ENCODE measurements at places on chromosomes 1 and 21.

- no peak for DNase-seq
Measured at GRCh38 chr1:220207411-220207810, 64.8 kb downstream of the RAB3GAP2 start.

DNA sequence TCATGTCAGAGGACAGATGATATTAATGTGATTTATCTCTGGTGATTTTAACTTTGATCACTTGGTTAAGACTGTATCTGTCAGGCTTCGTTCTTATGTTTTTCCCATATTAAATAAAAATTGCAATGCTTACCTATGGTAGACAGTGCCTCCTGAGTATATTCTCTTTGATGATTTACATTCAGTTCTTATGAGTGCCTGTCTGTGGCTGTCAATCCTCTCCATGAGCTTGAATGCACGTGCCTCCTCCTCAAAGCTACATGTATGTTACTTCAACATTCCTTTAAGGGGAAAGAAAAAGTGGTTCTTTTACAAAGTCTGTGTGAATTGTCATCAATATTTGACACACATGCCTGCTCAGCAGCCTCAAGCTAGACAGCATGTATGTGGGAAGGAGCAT lies 44.2 kb upstream of the RGS2 start:
- DNase-seq = no peak

DNA sequence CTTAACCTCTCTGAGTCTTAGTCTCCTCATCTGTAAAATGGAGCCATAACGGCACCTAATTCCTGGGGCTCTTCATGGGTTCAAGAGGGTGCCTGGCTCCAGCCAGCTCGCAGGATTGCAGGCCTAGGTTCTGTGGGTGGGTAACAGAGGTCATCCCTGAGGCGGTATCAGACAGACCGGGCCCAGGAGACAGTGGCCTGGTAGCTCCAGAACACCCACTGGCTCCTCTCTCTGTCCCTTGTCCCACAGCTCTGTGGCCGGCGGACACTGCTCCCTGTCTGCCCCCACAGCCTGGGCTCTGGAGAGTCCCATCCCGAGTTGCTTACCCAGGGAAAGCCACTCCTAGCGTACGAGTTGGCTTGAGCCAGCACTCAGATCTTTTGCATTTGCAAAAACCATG lies 150.3 kb downstream of the PEX14 start:
- no peak for DNase-seq

- DNase-seq = no peak
Measured at GRCh38 chr1:167294528-167294927, 73.8 kb downstream of the POU2F1 start.

DNA sequence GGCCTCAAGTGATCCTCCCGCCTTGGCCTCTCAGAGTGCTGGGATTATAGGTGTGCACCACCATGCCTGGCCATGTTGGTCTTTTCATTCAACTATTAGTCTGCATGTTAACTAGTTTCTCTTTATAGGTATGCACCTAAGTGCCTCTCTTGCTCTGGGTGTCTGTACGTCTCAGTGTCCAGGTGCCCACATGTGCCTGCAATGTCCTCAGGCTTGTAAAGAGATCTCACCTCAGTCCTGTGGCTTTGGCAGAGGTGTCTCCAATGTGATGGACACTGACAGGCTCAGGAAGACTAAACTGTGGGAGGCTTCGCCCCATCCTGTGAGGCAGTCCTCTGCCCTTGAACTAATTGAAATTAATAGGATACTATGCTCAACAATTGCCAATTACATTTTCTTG lies 526.3 kb downstream of the PTPRU start:
- no peak for DNase-seq

DNA sequence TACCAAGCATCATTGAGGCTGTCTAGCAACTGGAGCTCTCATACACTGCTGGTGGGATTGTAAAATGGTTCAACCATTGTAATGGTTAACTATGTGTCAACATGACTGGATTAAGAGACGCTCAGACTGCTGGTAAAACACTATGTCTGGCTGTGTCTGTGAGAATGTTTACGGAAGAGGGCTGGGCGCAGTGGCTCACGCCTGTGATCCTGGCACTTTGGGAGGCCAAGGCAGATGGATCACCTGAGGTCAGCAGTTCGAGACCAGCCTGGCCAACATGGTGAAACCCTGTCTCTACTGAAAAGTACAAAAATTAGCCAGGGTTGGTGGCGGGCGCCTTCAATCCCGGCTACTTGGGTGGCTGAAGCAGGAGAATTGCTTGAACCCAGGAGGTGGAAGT lies 4.8 kb upstream of the FCRLA start:
- no peak for DNase-seq

GRCh38 chr1:3275471-3276340 lies 178.8 kb upstream of the ARHGEF16 start:
- no peak for DNase-seq

DNA sequence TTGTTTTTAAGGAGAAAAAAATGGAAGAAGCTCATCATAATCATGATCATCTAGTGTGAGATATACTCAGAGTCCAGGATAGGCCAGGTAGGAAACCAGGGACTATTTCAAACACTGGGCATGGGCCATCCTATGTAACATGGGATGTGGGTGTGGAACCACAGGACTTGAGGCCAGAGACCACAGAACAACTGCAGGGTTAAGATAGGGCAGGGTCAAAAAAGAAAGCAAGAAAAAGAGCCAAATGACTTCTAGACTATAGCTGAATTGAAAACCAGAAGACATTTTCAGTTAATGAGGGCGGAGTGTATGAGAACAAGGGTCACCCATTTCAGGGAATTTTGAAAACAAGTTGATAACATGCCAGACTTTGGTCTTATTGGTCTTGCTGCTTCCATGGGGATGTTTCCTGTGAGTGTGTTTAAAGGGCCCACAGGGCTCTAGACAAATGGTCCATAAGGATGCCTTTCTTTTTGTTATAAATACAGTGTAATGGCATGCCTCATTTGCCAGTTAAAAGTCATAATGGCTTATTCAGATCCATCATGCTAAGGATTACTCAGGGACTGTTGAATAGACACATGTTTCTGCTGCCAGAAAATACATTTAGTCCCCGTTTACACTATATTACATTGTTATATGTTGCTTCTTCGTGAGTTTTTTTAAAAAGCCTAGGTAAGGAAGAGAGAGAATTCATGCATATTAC lies 182.0 kb upstream of the C21orf91 start:
- DNase-seq = no peak

- no peak for DNase-seq
Measured at GRCh38 chr1:225674381-225674780, 21.5 kb upstream of the ENAH start.

DNA sequence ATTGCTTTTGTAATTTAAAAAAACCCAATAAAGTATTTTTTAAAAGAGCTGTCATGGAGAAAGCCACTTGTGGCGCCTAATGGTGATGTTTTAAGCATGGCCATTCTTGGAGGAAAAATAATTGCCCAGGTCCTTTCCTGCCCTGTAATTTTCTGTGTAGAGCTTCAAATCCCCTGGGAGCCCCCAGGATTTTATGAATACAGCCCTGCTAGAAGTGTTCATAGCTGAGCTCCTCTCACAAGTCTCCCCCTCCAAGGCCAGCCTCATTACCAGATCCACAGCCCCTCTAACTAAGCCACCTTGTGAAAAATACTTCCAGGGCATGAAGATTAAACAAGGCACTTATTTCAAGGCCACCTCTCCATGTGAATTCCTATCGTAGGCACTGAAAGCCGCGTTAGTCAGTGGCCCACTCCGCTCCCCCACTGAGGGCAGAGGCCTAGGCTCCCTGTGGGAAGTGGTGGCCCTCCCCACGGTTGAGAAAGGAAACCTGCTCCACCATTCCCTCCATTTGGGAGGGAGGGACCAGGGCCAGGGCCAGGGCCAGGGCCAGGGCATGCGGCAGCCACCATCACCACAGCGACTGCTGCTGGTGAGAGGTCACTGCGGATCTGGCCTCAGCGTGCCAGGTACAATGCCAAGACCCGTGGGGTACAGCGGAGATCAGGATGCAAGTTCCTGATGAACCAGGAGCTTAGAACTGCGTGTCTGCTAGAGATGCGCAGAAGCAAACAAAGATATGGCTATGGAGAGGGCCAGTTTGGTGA lies 83.1 kb downstream of the KCNN3 start:
- DNase-seq = no peak

DNA sequence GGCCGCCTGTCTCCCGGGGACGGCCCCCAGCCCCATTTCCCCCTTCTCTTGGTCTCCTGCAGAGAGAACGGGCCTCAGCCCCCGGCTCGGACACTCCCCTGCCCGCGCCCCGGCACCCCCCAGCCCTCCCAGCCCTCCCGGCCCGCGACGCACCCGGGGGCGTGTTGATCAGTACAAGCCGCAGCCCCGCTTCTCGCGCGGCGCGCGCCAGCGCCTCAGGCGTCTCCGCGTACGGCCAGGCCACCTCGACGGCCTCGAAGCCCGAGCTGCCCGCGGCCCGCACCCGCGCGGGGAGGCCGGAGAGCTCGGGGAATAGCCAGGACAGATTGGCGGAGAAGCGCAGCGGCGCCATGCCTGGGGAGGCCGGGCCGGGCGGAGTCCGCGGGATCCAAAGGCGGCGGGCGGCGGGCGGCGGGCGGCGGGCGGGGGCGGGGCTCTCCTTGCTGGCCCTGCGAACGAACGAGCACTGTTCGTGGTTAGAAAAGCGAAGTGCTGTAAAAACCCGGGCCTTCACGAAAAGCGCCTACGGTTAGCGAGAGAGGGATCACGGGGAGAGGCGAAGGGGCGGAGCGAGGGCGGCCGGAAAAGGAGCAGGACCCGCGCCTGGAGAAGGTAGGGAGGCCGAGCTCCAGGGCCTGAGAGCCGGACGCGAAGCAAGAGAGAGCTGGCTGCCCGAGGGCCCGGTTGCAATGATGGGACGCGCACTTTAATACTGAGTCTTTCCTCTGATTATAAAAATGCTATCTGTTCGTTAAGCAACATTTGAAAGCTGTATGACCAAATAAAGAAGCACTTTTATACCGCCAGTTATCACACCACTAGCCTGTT lies at the start of gene HYI:
HYI (minus strand) TSS at position 490 of the 828 bp plus-strand sequence; CDS start at position 352, 138 bp downstream.
- peak; percentile 62 for DNase-seq

GRCh38 chr1:2108213-2108876 lies 58.1 kb downstream of the PRKCZ start:
- DNase-seq = no peak

DNA sequence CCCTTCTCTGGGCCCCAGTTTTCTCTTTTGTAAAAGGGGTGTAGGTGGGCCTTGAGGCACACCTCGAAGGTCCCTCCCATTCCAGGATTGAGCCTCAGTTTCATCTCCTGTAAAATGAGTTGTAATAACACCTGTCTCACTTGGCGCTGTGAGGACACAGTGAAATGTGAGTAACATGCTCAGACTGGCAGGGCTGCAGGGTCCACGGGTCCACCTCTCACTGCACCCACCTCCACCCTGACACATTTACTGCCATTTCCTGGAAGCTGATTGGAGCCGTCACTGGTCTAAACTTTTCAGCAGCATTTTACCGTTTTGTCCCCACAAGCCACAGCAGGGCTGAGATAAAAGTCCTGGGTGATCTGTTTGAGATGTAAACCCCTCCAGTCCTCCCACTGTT lies 398.0 kb downstream of the PTPRU start:
- no peak for DNase-seq

DNA sequence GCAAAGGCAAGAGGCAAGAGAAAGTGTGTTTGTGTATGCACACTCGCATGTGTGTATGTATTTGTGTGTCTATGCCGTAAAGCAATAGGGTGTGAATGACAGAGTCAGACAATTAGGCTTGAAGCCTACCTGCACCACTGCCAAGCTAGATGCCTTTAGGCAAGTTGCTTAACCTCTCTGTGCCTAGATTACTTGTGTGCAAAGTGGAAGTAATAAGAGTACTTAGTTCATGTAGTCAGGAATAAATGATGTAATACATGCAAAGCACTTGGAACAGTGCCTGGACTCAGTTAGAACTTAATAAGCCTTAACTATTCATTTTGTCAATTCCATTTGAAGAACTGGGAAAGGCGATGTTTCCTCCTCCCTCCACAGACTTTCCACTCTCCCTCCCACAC lies 31.7 kb downstream of the LAMB3 start:
- no peak for DNase-seq

DNA sequence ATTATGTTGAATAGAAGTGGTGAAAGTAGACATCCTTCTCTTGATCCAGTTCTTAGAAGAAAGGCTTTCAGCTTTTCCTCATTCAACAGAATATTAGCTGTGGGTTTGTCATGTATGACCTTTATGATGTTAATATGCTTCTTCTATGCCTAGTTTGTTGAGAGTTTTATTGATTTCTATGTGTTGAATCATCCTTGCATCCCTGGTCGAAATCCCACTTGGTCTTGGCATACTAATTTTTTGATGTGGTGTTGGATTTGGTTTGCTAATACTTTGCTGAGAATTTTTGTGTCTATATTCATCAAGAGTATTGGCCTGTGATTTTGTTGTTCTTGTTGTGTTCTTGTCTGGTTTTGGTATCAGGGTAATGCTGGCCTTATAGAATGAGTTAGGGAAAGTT lies 20.9 kb downstream of the CD55 start:
- no peak for DNase-seq

DNA sequence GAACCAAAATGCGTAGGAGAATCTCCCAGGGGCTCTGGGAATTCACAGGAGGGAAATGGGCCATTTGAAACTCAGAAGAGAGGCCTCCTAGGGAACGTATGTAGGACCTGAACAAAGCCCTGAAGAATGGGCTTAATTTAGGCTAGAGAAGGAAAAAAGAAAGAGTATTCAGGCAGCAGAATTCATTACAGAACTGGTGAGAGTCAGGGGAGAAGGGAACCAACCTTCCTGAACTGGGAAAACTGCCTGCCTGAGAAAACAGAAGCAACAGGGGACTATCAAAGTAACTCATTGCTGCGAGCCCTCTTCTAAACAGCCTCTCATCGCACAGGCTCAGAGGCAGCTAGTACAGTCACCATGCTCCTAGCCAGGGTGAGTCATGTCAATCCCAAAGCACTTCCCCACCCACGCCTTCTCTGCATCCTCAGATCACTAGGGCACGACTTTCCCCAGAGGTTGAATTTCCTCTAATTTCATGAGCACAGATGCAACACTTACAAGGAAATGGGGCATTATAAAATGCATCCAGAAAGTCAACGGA lies 98.1 kb downstream of the ADSS2 start:
- DNase-seq = no peak

DNA sequence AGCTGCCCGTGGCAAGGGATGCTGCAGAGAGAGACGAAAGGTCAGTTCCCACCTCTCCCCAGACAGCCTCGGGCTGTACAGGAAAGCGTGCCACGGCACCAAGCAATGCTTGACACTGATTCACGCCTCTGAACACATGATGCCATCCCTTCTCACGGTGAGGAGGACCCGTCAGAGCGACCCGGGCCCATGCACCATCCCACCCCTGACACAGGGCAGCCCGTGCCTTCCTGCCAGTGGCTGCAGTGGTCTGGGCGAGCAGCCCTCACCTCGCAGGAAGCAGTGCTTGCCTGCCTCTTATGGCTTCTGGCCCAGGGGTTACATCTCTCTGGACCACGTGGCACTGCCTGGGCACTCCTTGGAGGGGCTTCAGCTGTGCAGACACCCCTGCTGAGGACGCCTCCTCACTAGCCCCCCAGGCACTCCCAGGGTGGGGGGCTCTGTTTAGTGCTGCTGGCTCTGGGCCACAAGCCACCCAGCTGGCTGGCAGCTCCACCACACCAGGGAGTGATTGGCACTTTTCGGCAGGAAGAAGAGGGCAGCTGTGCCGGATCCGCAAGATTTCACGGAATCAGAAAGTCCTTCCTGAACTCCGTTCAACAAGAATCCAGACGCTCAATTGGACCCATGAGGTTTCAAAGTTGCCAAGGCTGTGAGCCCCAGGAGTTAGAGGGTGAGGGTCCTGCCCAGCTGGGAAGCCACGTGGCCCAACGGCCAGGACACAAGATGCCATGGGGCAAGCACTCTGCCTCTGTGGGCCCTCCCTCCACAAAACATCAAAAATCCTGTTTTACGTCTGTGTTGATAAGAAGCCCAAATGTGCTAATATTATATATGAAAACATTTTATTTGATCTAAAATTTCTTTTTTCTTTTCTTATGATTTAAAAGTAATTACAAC lies 34.8 kb upstream of the SLC19A1 start:
- DNase-seq = no peak

GRCh38 chr1:162497104-162497722 lies 405 bp upstream of the UHMK1 start:
- no peak for DNase-seq
